ENCODE measurements at places on chromosomes 2 and 18. TPM values are rescaled to one million over a fixed set of nuclear protein-coding genes. Genes with fewer than 3 reads are reported as not detected.

- no peak for DNase-seq
Measured at GRCh38 chr2:109230941-109231420, 102.0 kb downstream of the SH3RF3 start.

- no peak for DNase-seq
Measured at GRCh38 chr2:161947836-161948235, 126.2 kb downstream of the DPP4 start.

- no peak for DNase-seq
Measured at GRCh38 chr2:171410624-171411023, 23.2 kb downstream of the METTL8 start.

GRCh38 chr2:188869550-188869949 lies 104.6 kb upstream of the COL3A1 start:
- no peak for DNase-seq

- DNase-seq = no peak
Measured at GRCh38 chr2:98911126-98911375, 25.0 kb downstream of the CRACDL start.

DNA sequence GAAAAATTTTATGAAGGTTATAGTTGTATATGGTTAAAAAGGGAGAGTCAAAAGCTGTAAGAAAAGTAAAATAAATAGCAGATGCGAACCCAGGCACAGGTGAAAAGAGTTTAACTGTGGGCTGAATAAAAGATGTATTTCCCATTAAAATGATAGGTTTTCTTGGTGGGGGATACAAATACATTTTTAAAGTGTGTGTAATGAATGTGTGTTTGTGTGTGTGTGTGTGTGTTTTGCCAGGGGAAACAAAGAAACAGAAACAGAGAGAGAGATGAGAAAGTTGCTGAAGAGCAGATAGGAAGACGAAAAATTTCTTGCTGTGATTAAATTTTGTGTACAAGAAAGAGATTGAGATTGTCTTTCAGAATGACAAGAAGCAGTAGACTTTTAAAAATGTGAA lies 12.1 kb downstream of the TFPI start:
- DNase-seq = no peak

DNA sequence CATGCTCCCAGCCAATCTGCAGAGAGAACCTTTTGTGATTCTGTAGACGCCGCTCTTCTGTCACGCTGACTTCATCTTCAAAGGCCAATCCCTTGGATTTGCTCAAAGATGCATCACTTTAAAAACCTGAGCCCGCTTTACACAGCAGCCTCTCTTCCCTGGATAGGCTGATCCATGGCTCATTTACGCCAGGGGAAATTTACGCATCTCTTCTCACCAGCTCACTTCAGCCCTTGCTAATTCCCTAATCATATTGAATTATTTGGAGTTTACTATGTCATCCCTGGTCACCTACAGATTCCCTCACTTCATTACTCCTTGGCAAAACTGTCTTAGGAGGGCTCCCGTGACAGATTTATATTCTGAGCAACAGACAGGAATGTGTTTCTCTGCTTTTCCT lies 256.2 kb downstream of the EN1 start:
- DNase-seq = no peak

GRCh38 chr18:40404284-40404683 lies 1550.8 kb upstream of the PIK3C3 start:
- no peak for DNase-seq

DNA sequence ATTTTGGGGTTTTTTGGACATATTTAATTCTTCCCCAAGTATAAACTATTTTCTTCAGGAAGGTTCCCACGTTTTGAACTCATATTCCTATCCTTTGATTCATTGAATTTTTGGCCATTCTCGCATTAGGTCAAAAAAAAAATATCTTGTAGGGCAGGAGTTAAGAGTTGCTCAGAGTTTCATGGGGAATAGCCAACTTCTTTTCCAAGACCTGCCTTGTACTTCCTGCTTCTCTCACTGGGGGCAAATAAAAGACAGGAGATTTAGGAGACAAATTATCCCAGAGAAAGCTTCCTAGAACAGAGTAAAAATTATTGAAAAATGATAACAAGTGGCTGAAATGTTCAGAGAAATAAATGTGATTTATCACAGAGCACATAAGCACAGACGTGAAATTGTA lies 55.2 kb upstream of the BCL11A start:
- no peak for DNase-seq

- DNase-seq = no peak
Measured at GRCh38 chr2:118058951-118059350, 29.3 kb upstream of the INSIG2 start.

DNA sequence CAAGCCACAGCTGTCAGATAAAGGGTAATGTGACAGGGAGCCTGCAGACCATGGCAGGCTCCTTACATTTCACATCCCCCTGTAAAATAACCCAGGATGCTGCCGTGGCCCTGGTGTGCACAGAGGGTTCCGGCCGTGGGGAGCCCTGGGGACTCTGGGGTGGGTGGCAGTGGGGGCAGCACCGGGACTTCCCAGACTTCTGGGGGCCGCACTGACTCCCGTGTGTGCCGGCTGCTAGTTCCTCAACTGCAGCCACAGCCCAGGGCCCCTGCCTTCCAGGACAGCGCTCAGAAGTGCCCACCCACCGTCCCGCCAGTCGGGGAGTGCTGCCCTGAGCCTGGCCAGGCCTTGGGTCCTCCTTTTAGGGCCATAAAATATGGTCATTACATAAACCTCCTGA lies 56.5 kb downstream of the CIB4 start:
- DNase-seq = no peak

- no peak for DNase-seq
Measured at GRCh38 chr2:201122276-201122675, 6.3 kb downstream of the CFLAR start.

- no peak for DNase-seq
Measured at GRCh38 chr2:66198873-66199272, 236.1 kb upstream of the MEIS1 start.

DNA sequence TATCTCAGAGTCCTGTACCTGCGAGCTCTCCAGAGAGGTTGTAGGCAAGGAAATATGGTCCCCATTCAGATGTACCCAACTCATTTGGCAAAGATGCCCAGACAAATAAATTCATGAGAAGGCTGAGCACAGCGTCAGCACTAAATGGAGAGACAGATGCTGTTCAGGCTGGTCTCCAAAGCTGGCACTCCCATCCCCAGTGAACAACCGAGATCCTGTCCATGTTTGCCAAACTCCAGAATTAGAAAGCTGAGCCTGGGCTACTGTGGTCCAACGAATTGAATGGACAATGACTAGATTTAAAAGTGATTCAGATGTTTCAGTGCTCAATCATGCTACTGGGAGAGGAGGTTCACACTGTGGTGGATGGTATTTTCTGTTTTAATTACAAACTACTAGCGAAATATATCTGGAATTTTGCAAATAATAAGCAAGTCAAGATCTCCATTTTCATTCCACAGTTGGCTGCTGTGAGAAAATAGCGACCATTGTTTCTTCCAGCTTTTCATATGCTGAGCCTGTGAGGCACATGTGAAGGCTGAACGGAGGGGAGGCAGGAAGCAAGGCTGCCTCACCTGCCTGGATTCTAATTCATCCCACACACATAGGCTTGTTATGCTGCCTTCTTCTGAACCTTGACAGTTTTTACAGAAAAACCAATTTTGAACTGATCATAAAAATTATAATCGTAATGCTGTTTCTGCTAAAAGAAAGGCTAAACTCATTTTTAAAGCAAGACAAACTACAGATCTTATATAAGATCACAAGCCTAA lies 22.6 kb upstream of the DAPL1 start:
- DNase-seq = no peak

GRCh38 chr2:236794176-236794957 lies 224.7 kb downstream of the ACKR3 start:
- DNase-seq = no peak

DNA sequence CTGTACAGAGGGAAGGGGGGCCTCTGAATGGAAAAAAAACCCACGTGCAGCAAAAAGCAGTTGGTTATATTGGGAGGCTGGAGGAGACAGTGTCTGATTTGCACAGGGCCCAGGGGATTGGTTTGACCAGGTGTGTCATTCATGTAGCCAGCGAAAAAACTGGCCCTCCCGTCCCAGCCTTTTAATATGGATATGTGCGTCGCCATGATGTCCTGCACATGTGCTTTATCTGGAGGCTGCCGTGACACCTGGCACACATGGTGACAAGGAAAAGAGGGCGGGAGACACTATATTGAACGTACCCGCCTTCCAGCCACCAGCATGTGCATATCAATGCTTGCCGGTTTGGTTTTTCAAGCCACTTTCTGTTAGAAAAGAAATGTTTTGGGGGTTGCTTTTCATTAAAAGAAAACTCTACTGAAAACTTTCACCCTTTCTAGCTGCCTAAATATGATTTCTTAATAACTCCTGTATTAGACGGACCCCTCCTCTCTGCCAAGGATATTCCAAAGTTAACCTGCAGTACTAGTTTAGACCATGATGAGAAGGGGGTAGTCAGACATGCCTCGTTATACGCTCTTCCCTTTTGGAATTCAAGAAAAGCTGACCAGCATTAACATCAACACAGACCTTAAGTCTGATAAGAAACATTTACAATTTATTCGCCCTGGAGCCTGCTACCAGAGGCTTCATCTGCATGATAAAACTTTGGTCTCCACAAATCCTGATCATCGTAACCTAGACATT lies 16.2 kb downstream of the SLC25A52 start:
- DNase-seq = no peak

DNA sequence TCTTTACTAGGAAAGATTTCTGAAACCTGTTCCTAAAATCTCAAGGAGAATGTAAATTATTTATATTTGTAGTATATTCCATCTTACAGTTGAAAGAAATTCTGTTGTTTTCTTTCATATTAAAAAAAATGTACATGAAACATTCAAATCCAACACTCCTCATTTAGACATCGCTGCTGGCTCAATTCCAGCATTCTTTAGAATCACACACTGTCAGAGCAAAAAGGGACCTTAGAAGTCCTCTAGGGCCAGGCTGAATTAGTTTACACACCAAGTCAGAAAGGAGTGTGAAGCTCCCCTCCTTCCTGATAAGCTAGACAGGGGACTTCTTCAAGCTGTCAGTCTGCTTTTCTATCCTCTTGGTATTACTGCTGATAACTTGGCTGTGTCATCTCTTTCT lies 158.6 kb upstream of the LTBP1 start:
- no peak for DNase-seq

DNA sequence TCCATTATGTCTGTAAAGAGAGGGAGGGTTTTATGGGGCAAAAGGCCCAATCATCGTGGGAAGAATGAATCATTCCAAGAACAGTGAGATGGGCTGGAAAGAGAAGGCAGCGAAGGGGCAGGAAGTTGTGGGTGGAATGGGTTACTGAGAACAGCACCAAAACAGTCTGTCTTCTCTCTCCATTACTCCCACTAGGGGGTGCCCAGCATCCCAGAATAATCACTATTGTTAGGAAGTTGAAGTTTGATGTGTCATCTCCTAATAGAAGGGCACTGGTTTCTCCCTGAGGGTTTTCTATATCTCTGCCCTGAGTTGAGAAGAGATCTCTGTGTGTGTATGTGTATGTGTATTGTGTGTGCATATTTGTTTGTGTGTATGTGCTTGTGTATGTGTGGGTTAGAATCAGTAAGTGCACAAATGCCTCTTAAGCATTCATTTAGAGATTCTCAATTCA lies 76.6 kb upstream of the MAP4K3 start:
- no peak for DNase-seq

DNA sequence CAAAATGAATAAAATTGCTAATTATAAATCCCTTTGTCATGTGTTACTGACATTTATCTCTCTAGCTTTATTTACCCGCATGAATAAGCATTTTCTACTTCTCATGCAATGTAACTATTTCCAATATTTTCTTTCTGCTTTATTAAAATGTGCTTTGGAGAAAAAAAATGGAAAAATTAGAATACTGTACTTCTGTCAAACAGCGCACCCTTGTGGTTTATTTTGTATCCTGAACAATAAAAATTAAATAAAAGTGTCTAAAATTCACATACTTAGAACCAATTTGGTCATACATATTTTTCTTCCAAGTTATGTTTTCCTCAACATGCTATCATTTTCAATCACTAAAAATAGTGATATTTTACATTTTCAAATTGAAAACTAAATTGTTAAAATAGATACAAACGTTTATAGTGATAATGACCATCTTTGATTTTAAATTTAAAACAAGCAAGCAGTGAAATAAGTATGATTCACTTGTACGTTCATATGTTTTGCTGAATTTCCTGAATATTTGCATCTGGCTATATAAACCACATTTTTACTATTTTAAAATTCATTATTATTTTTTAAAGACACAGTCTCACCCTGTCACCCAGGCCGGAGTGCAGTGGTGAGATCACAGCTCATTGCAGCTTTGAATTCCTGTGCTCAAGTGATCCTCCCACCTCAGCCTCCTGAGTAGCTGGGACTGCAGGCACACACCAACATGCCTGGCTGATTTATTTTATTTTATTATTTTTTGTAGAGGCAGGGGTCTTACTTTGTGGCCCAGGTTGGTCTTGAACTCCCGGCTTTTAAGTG lies 95.9 kb upstream of the GRB14 start:
- DNase-seq = peak; percentile 6

DNA sequence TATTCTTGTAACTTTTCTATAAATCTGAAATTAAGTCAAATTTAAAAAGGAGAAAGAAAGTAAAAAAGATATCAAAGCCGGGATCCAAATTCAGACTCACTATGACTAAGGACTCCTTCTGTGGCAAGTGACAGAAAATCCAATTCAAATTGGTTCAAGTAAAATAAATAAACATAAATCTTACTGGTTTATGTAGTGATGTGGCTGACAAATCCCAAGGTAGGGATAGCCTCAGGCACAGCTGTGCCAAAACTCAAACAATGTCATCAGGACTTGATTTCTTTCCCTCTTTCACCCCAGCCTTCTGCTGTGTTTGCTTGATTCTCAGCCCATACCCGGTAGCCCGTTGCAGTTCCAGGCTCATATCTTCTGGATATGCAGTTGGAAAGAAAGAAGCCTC lies 284.6 kb downstream of the SP3 start:
- no peak for DNase-seq

DNA sequence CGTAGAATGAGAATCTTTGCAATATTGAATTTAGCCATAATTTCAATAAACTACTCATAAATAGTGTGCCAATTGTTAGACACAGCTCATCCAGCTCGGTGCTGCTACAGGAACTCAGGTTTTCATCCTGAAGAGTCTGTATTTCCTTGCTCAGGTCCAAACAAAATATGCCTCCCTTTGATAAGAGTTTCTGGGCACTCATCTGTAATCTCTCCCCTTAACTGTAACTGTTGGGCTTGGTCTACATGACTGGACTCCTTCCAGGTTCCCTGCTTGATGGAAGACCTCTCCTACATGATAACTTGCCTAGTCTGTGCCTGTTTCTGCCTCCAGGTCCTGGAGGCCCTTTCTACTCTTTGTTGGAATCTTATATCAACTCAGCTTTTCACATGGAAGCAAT lies 57.9 kb downstream of the GCA start:
- no peak for DNase-seq

Gene KRTCAP3
- 8.4 TPM for total RNA-seq

Gene STON1
- 4.5 TPM for total RNA-seq

Gene AQP12A
- total RNA-seq = not detected

Gene ATG16L1
- total RNA-seq = 117 TPM

Gene GORASP2
- 94.5 TPM for total RNA-seq

Gene STAT4
- total RNA-seq = 304 TPM

Gene LRRC30
- not detected for total RNA-seq

Gene ZNF892
- 4.6 TPM for total RNA-seq

Gene CDH19
- total RNA-seq = not detected

Gene SERPINB13
- total RNA-seq = not detected

Measured in natural killer cell (primary cell).